Tibial nerve (tissue), 4 donors: ENCODE measurements at places on chromosomes 7 and 10.

- H3K4me3 ChIP-seq, result no peak overlapping the region
- no peaks in the 10 kb centered on the region for H3K4me1 ChIP-seq
- H3K36me3 ChIP-seq, result no peaks in the 10 kb centered on the region
- no peak overlapping the region for H3K27ac ChIP-seq
- H3K27me3 ChIP-seq, result no peaks in the 10 kb centered on the region
Measured at GRCh38 chr10:75956624-75957023, 525.2 kb downstream of the LRMDA start.

DNA sequence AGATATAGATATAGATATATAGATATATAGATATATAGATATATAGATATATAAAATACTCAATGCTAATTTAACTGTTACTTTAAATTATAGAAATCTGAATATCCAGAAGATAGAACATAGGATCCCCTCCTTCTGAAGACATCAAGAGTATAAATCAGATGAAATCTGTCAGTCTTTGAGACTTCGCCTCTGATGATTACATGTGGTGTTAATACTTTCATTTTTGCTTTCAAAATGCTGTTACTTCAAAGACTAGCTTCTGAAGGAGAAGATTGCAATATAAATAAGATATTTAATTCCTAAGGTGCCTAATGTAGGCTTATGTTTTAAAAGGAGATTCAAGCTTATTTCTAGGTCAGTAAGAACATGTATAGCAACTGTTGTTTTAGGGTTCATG is 180.4 kb downstream of the TSPAN12 start:
- no peaks in the 10 kb centered on the region for H3K27me3 ChIP-seq
- no peak for DNase-seq
- no peak overlapping the region for H3K27ac ChIP-seq

- no peaks in the 10 kb centered on the region for H3K4me1 ChIP-seq
- no peak for DNase-seq
- H3K27me3 ChIP-seq, result no peaks in the 10 kb centered on the region
- no peak overlapping the region for H3K4me3 ChIP-seq
- no peak overlapping the region for H3K27ac ChIP-seq
- H3K36me3 ChIP-seq, result no peaks in the 10 kb centered on the region
Measured at GRCh38 chr7:65429642-65430343, 56.1 kb downstream of the ZNF92 start.

- no peaks in the 10 kb centered on the region for H3K4me1 ChIP-seq
- no peak overlapping the region for H3K27ac ChIP-seq
- H3K27me3 ChIP-seq, result no peaks in the 10 kb centered on the region
- H3K4me3 ChIP-seq, result no peak overlapping the region
Measured at GRCh38 chr10:44635176-44635575, 250.3 kb upstream of the CXCL12 start.

DNA sequence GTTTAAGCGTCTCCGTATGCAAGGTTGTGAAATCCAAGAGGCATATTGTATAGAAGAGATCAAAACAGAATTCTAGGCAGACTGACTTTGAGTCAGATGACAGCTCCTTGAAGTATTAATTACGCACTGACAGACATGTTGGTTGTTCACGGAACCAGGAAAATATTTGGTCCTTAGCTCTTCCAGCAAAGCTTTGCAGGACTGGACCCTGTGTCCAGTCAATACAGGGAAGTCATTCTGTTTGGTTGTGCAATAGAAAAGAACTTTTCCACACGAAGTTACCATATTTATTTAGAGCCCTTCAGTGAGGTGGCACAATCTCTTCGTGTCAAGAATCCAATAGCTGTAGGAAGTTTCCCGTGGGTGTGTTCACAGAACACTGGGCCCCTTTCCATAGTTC is 205.3 kb downstream of the ARHGAP21 start:
- H3K4me1 ChIP-seq, result no peaks in the 10 kb centered on the region
- no peak overlapping the region for H3K27ac ChIP-seq
- H3K36me3 ChIP-seq, result peaks cover 53% of the 10 kb centered on the region

DNA sequence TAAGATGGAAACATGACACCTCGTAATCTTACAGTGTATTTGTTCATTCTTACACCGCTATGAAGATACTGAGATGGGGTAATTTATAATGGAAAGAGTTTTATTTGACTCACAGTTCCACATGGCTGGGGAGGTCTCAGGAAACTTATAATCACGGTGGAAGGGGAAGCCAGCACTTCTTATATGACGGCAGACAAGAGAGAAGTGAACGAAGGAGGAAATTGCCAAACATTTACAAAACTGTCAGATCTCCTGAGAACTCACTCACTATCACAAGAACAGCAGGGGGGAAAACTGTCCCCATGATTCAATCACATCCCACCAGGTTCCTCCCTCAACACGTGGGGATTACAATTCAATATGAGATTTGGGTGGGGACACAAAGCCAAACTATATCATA is 282.3 kb downstream of the HGF start:
- H3K27ac ChIP-seq, result no peak overlapping the region
- no peak for DNase-seq
- H3K4me1 ChIP-seq, result no peaks in the 10 kb centered on the region
- H3K4me3 ChIP-seq, result no peak overlapping the region
- H3K27me3 ChIP-seq, result no peaks in the 10 kb centered on the region

- no peaks in the 10 kb centered on the region for H3K36me3 ChIP-seq
- no peaks in the 10 kb centered on the region for H3K4me1 ChIP-seq
- no peak overlapping the region for H3K27ac ChIP-seq
- no peak overlapping the region for H3K4me3 ChIP-seq
- no peak for DNase-seq
Measured at GRCh38 chr7:131293018-131293417, 34.7 kb upstream of the MKLN1 start.

DNA sequence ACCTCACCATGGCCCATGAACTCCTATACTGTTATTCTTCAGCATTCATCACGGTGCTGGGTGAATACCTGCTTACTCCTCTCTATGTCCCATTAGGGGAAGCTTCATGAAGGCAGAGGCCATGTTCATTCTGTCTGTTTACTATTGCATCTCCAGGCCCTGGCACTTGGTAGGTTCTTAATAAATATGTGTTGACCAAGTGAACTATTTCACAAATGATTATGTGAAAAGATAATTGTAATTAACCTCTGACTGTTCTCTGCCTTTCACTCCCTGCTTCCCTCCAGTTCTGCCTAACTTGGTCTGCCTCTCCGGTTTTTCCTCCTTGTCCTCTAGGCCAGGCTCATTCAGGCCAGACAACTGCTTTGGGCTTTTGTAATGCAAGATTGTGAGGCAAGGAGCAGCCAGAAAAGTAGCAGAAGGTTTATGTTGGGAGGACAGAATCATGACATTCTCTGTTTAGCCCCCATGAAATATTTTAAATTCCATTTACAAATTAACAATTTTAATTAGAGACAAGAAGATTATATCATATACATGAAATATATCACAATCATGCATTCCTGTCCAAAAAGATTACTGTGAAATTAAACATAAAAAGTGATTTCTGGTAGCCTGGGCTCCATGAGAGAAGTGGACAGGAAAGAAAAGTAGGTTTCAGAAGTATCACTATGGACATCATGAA is 42.1 kb upstream of the PLXNA4 start:
- H3K4me3 ChIP-seq, result no peak overlapping the region
- DNase-seq, result no peak
- H3K27ac ChIP-seq, result no peak overlapping the region
- no peaks in the 10 kb centered on the region for H3K4me1 ChIP-seq
- no peaks in the 10 kb centered on the region for H3K36me3 ChIP-seq

- peaks cover 32% of the 10 kb centered on the region for H3K36me3 ChIP-seq
- no peak overlapping the region for H3K27ac ChIP-seq
- H3K4me1 ChIP-seq, result no peaks in the 10 kb centered on the region
- no peak overlapping the region for H3K4me3 ChIP-seq
Measured at GRCh38 chr10:113732966-113733365, 18.5 kb upstream of the PLEKHS1 start.

GRCh38 chr10:60957667-60958221 is 13.8 kb upstream of the RHOBTB1 start:
- no peak for DNase-seq
- H3K4me1 ChIP-seq, result no peaks in the 10 kb centered on the region
- H3K36me3 ChIP-seq, result no peaks in the 10 kb centered on the region
- no peak overlapping the region for H3K4me3 ChIP-seq
- H3K27ac ChIP-seq, result no peak overlapping the region
- H3K27me3 ChIP-seq, result no peaks in the 10 kb centered on the region

GRCh38 chr10:62459072-62459471 is 84.9 kb downstream of the ZNF365 start:
- H3K27me3 ChIP-seq, result no peaks in the 10 kb centered on the region
- H3K36me3 ChIP-seq, result no peaks in the 10 kb centered on the region
- DNase-seq, result no peak
- H3K27ac ChIP-seq, result no peak overlapping the region
- no peak overlapping the region for H3K4me3 ChIP-seq
- H3K4me1 ChIP-seq, result peaks cover 8% of the 10 kb centered on the region

DNA sequence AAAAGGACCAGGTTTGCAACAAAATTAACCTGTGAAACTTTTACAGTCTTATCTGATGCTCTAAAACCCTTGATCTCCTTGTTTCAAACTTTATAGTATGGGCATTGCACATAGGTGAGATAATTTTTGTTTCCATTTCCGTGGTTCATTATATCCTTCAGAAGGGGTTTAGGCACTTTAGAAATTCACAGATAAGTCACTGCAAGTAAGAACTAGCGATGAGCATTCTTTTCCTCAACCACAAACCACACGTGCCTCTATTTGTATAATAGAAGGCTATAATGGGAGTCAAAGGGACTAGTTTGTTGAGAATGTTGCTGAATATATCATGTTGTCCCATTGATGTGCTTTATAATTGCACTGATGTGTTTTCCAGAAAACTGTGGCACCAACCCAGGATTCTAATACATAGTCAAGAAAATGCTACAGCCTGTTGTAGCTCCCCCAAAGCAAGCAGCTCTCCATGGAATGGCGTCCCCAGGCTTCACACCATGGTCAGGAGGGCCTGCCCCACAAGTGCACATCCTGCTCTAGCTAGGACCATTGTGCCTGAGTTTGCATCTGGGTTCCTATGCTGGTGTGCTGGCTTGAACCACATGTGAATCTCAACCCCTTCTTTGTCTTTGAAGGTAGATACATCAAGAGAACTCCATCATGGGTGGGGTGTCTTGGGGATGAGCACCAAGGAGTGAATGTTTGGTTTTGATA is 14.0 kb upstream of the ATXN7L1 start:
- no peak overlapping the region for H3K4me3 ChIP-seq
- no peak overlapping the region for H3K27ac ChIP-seq
- H3K4me1 ChIP-seq, result no peaks in the 10 kb centered on the region
- peaks cover 11% of the 10 kb centered on the region for H3K36me3 ChIP-seq

- no peak overlapping the region for H3K4me3 ChIP-seq
- peak; percentile 43 for DNase-seq
- H3K27me3 ChIP-seq, result no peaks in the 10 kb centered on the region
- no peaks in the 10 kb centered on the region for H3K36me3 ChIP-seq
- no peaks in the 10 kb centered on the region for H3K4me1 ChIP-seq
Measured at GRCh38 chr10:70652761-70653657, 19.3 kb upstream of the ADAMTS14 start.

DNA sequence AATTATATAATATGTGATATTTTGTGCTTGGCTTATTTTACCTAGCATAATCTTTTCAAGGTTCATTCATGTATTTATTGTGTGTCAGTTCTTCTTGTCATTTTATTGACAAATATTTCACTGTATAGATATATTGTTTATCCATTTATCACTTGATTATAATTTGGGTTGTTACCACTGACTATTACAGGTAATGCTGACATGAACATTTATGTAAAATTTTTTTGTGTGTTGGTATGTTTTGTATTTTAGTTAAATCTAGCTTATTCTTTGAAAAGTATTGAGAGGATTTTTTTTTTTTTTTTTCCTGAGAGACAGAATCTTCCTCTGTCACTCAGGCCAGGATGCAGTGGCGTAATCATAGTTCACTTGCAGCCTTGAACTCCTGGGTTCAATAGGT is 107.7 kb downstream of the MAPK8 start:
- no peaks in the 10 kb centered on the region for H3K4me1 ChIP-seq
- H3K4me3 ChIP-seq, result no peak overlapping the region
- H3K27ac ChIP-seq, result no peak overlapping the region
- H3K36me3 ChIP-seq, result peaks cover 42% of the 10 kb centered on the region

- H3K27me3 ChIP-seq, result no peaks in the 10 kb centered on the region
- H3K36me3 ChIP-seq, result no peaks in the 10 kb centered on the region
Measured at GRCh38 chr7:104627516-104627915, 299.1 kb downstream of the LHFPL3 start.

DNA sequence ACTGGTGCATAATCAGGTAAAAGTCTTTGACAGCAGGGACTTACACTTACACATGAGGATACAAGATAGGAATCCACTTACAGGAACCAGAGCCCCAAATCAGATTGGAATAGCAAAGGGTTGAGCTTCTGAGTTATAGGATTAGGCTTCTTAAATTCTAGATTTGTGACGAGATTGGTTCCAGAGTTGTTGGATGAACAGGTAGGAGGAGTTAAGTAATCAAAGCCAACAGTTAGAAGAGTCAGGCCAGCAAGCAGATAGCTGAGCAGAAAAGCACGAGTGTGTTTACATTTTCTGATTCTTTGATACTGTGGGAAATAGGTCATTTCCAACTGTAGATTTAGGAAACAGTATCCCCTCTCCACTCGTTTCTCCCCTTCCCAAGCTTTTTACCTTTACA is 167.0 kb downstream of the MDFIC start:
- no peak overlapping the region for H3K27ac ChIP-seq
- no peaks in the 10 kb centered on the region for H3K27me3 ChIP-seq
- no peak for DNase-seq
- no peak overlapping the region for H3K4me3 ChIP-seq
- no peaks in the 10 kb centered on the region for H3K36me3 ChIP-seq

DNA sequence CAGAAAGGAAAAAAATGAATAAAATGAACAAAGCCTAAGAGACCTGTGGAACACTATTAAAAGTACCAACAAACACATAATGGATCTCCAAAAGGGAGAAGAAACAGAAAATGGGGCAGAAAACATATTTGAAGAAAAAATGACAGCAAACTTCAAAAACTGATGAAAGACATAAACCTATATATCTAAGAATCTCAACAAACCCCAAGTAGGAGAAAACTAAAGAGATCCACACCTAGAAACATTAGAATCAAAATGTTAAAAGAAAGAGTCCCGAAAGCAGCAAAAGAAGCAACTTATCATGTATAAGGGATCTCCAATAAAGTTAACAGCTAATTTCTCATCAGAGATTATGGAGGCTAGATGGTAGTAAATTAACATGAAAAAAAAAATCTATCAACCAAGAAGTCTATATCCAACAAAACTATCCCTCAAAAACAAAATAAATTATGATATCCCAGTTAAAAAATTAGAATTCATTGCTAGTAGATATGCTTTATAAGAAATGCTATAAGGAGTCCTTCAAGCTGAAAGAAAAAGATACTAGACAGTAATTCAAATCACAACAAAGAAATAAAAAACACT is 68.0 kb downstream of the DNAJC1 start:
- H3K36me3 ChIP-seq, result peaks cover 15% of the 10 kb centered on the region
- H3K4me1 ChIP-seq, result no peaks in the 10 kb centered on the region
- no peaks in the 10 kb centered on the region for H3K27me3 ChIP-seq
- H3K4me3 ChIP-seq, result no peak overlapping the region
- no peak overlapping the region for H3K27ac ChIP-seq

DNA sequence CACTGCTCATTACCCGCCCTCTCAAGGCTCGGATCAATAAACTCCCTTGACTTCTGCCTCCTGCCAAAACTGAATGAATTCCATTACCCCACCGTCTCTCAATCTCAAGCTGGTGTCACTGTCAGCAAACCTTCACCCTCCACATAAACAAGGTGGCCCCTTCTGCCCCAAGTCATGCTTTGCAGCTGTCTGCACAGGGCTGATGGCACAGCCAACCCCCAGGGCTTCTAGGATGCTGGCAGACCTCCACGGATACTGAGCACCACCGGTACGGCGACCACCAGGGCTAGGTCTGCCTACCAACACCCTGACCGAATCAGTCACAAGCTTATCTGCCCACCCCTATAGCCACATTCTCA is 46.1 kb downstream of the PARD3 start:
- peak overlapping the region; percentile 53 for H3K27ac ChIP-seq
- H3K4me3 ChIP-seq, result no peak overlapping the region
- no peaks in the 10 kb centered on the region for H3K27me3 ChIP-seq
